Activated naive CD8-positive, alpha-beta T cell treated with anti-CD3 and anti-CD28 coated beads for 36 hours (primary cell): ENCODE measurements at places on chromosomes 12 and 14.

GRCh38 chr14:32078858-32079216 lies 1.7 kb downstream of the ARHGAP5 start:
- H3K27ac ChIP-seq, result peak overlapping the region; percentile 94
- H3K36me3 ChIP-seq, result peaks cover 6% of the 10 kb centered on the region
- H3K27me3 ChIP-seq, result peaks cover 15% of the 10 kb centered on the region
- peak overlapping the region; percentile 98 for H3K4me3 ChIP-seq
- H3K4me1 ChIP-seq, result peaks cover 51% of the 10 kb centered on the region

- no peaks in the 10 kb centered on the region for H3K4me1 ChIP-seq
- H3K36me3 ChIP-seq, result no peaks in the 10 kb centered on the region
- H3K27ac ChIP-seq, result no peak overlapping the region
Measured at GRCh38 chr12:78636231-78636855, 228.2 kb upstream of the SYT1 start.

- H3K4me3 ChIP-seq, result no peak overlapping the region
- peaks cover 5% of the 10 kb centered on the region for H3K4me1 ChIP-seq
- no peaks in the 10 kb centered on the region for H3K27me3 ChIP-seq
- DNase-seq, result no peak
- no peaks in the 10 kb centered on the region for H3K36me3 ChIP-seq
Measured at GRCh38 chr12:55065535-55065934, 45.8 kb downstream of the NEUROD4 start.

DNA sequence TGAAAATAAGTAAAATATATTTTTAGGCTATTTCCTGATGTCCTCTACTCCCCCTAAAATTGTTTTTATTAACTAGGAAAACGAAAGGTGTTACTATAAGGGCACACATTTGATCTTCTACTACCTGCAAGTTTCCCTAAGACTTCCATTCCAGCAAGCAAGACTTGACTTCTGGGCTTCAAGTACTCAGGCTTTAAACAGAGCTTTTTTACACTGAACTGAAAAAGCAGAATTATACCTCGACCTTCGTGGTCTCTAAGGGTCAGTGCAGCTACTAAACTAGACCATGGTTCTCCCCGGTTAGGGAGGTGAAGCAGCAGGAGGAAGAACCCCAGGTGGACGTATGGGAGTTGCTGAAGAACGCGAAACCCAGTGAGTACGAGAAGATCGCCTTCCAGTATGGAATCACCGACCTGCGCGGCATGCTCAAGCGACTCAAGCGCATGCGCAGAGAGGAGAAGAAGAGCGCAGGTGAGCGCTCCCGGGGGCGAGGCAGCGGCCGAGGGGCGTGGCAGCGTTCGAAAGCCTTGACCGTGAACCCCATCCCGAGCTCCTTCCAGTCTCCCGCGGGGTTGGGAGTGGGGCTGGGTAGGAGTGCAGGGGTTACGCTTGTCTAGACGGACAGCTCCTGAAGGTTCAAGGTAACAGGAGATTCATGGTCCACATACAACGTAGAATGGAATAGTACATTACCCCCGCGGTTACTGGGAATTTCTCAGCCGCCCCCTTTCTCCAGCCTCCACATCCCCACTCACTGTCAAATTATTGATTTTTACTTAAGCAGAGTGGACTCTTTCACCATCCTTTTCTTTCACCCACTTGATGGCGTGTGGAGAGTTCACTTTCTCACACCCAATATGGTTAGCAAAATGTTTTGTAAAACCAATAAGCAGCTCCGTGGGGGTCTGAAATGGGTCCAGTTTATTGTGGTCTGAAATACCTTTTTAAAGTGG lies 47.6 kb downstream of the MYBPC1 start:
- peaks cover 37% of the 10 kb centered on the region for H3K27me3 ChIP-seq
- H3K36me3 ChIP-seq, result no peaks in the 10 kb centered on the region
- no peak overlapping the region for H3K27ac ChIP-seq
- peak overlapping the region; percentile 70 for H3K4me3 ChIP-seq
- peaks cover 3% of the 10 kb centered on the region for H3K4me1 ChIP-seq
- peak; percentile 9 for DNase-seq

GRCh38 chr12:6553051-6553868 lies 2.6 kb downstream of the IFFO1 start:
- H3K27ac ChIP-seq, result no peak overlapping the region
- DNase-seq, result no peak
- H3K4me1 ChIP-seq, result peaks cover 47% of the 10 kb centered on the region
- H3K4me3 ChIP-seq, result peak overlapping the region; percentile 22
- H3K27me3 ChIP-seq, result no peaks in the 10 kb centered on the region

GRCh38 chr12:12696562-12697383 lies 790 bp upstream of the GPR19 start:
- H3K4me1 ChIP-seq, result peaks cover 40% of the 10 kb centered on the region

DNA sequence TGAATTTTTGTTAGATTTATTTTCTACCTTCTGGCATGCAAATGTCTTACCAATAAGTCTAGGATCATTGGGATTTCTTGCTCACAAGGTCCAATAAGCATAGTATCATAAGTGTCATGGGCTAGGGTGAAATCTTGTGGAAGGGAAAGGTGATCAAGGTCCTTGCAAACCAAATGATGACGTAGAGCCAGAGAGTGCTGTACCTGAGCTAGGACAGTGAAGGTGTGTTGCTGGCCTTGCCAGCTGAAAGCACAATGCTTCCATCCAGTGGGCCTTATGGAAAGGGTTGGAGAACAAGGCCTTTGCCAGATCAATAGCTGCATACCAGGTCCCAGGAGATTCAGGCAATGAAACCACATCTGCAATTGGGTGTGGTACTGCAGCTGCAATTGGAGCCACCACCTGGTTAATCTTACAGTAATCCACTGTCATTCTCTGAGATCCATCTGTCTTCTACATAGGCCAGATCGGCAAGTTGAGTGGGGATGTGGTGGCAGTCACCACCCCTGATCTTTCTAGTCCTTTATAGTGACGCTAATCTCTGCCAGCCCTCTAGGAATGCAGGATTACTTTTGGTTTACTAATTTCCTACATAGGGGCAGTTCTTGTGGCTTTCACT lies 208.9 kb upstream of the MYL2 start:
- no peak overlapping the region for H3K4me3 ChIP-seq
- H3K36me3 ChIP-seq, result no peaks in the 10 kb centered on the region
- no peaks in the 10 kb centered on the region for H3K27me3 ChIP-seq
- no peak overlapping the region for H3K27ac ChIP-seq

- no peaks in the 10 kb centered on the region for H3K36me3 ChIP-seq
- no peak overlapping the region for H3K4me3 ChIP-seq
- H3K27me3 ChIP-seq, result no peaks in the 10 kb centered on the region
Measured at GRCh38 chr12:50232771-50233209, 50.5 kb downstream of the LIMA1 start.

DNA sequence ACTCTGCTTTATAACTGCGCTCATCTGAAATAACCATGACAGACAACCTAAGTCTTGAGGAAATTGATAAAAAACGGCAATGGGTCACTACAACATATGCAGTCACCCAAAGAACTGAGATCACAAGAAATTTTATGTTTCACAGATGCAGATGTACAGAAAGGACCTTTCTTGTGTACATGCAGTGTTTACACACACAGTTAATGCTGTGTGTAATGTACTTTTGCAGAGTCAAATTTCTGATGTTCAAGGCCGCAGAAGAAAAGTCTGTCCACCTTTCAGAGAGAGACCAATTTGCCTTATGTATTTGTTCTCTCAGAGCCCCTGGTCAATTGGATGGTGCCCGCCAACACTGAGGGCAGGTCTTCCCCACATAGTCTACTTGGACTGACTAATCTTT lies 23.0 kb upstream of the TBK1 start:
- H3K27ac ChIP-seq, result no peak overlapping the region
- H3K4me3 ChIP-seq, result no peak overlapping the region
- no peak for DNase-seq
